ENCODE measurements at places on chromosomes 13 and 19.

DNA sequence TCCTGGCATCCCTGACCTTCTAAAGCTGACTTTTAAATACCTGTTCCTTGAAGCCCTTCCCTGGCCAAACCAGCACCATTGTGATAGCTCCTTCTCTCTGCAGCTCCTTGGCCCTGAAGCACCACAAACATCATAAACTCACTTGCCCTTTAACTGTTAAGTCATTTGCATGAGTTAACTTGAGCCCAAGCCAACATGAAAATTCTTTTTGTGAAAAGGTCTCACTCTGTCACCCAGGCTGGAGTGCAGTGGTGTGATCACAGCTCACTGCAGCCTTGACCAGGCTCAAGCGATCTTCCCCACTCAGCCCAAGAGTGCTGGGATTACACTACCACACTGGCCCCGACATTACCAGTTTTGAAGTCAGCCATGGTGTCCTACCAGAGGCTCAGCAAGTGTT, 87.8 kb downstream of the ZIC5 start:
- DNase-seq: no peak

DNA sequence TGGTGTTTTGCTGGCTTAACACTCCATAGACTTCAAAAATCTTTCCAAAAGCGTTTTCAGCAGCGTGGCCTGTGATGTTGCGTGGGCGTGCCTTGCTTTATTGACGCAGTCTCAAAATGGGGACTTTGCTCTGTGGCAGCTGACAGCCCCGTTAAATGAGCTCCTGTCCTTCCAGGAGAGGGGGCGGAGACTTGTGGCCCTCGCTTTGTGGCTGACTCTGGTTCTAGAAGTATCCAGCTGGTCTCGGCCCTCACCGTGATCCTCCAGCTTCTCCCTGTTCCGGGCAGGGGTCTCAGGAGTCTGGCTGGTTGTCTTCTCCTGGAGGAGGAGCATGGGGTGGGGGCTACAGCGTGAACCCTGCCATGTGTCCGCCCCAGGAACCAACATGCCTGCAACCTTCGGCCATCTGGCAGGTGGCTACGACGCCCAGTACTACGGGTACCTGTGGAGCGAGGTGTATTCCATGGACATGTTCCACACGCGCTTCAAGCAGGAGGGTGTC, 8.4 kb upstream of the ZNF554 start:
- no peak for DNase-seq

DNA sequence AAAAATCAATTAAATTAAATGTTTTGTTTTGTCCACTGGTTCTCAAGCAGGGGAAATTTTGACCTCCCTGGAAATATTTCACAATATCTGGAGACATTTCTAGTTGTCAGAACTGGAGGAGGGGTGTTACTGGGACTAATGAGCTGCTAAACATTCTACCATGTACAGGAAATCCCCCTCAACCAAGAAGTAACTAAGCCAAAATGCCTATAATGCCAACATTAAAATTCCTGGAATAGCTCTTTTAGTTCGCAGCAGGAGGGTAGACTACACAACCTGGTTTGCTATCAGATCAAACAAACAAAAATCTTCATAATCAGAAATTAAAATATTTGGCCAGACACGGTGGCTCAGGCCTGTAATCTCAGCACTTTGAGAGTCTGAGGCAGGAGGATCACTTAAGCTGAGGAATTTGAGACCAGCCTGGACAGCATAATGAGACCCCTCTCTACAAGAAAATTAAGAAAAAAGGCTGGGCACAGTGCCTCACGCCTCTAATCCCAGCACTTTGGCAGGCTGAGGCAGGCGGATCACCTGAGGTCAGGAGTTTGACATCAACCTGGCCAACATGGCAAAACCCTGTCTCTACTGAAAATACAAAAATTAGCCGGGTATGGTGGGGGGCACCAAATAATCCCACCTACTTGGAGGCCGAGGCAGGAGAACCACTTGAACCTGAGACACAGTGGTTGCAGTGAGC, 13.7 kb upstream of the SMARCA4 start:
- peak; percentile 78 for DNase-seq

- DNase-seq: peak; percentile 37
Observed at GRCh38 chr19:34808566-34808965, 35.6 kb upstream of the ZNF599 start.

- DNase-seq: no peak
Observed at GRCh38 chr19:14432791-14433553, at the start of gene PKN1. Gene PKN1 (plus strand): TSS chr19:14433306. CDS start chr19:14433522, 216 bp downstream.

DNA sequence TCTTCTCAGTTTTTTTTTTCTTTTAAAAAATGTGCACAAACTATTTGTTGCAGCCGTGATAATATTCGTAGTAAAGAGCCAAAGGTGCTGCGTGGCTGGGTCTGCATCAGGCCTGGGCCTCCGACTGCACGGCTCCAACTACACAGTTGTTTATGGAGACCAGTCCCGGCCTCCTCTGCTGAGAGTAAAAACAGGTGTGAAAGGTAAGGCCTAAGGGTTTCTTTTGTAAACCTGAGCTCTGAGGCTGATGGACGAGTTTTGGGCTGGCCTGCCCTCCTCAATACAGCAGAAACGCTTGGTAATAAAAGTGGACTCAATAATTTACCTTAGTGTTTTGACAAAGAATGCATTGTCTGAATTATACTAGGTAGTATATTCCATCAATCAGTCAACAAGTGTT, 3.9 kb downstream of the MBNL2 start:
- DNase-seq: no peak

DNA sequence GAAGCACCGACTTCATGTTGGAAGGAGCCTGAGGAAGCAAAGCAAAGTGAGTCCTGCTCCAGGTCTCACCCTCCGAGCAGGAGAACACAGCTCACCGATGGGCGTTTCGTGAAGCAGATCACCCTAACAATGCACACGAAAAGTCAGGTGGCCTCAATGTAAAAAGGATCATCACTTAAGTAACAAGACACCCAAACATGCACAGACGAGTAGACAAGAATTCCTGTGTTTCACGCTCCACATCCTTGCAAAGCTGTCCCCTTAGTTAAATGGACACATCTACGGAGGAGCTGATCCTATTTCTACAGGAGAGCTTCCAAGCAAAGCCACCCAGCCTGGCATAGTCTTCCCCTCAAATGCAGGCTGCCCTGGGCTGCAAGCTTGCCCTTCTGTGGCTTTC, 66.2 kb downstream of the SLC15A1 start:
- DNase-seq: no peak

GRCh38 chr19:1813192-1814182, 1.4 kb upstream of the ATP8B3 start:
- DNase-seq: no peak

- no peak for DNase-seq
Observed at GRCh38 chr19:29410601-29411000, 115.2 kb upstream of the VSTM2B start.

- DNase-seq: peak; percentile 31
Observed at GRCh38 chr13:112761701-112762689, 72.2 kb downstream of the ATP11A start.

DNA sequence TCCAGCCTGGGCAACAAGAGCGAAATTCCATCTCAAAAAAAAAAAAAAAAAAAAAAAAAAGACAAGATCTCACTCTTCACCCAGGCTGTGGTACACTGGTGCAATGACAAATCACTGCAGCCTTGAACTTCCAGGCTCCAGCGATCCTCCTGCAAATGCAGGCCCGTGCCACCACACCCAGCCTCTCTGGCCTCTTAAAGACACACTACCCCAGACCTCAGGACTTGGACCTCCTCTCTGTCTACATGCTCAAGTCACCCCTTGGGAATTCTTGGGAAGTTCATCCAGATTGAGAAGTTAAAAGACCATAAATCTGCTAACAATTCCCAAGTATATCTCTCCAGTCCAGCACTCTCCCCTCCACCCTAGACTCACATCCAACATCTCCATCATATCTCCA, 10.6 kb upstream of the HIPK4 start:
- no peak for DNase-seq

GRCh38 chr13:80012251-80012650, 328.7 kb downstream of the SPRY2 start:
- DNase-seq: no peak

DNA sequence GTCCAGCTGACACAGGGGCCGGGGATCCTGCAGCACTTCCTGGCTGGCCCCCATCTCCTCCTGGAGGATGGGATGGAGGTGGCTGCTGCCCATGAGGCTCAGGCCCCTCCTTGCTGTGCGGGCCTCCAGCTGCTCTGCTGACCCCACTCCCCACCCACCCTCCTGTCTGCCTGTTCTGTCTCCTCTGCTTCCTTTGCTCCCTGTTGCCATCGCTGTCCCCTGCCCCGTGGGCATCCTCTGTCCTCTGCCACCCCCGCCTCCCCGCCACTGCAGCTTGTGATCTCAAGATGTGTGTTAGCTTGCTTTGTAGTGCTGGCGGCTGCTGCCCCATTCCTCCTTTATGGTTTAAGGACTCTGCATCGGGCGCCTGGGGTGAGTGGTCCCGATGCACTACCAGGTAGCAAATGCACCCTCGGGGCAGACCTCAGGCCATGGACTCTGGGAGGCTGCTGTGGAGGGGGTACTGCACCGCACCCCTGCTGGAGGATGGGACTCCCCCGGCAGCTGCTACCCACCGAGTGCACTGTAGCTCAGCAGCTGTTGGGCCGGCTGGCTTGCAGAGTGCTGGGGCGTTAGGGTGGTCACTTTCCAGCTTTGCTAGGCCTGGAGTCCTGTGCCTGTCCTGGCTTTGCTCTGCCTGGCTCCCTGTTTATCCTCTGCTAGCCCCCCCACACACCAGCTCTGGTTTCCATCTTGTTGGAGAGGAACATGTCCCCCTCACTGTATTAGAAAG, 15.8 kb upstream of the C19orf33 start:
- DNase-seq: no peak

DNA sequence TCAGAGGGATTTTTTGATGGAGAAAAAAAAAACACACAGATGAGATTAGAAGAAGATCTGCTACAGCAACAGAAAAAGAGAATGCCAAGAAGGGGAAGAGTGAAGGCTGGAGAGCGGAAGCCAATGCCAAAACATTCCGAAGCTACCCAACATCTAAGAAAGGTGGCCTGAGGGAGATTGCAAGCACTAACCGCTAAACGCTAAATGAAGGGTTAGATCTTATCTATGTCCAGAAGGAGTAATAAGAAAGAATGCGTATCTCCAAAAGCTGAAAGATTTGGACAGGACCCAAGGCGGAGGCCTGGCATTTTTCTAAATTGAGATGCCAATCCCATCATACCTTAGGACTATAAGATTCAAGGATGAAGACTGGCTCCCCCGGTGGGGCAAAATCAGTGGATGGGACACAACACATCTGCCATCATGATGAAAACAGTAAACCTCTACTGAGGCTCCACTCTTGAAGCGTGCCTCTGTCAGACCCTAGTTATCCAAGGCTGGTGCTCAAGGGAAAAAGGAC, 15.6 kb upstream of the HMGB1 start:
- no peak for DNase-seq

DNA sequence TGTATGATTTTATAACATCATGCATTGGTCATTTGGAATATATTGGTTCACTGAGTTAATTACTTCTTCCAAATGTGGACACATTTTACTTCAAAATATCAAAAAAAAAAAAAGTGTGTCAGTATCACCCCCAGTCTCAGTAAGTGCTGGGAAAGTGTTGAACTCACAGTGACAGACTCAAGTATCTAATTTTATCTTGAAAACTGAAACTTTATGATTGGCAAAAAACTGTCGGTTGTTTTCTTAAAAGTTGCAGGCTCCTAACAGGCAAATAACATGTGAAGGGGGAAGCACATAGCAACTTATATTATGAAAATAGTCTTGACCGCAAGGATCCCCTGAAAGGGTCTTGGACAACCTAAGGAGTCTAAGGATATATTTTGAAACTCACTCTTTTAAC, 33.5 kb upstream of the TPP2 start:
- DNase-seq: no peak

DNA sequence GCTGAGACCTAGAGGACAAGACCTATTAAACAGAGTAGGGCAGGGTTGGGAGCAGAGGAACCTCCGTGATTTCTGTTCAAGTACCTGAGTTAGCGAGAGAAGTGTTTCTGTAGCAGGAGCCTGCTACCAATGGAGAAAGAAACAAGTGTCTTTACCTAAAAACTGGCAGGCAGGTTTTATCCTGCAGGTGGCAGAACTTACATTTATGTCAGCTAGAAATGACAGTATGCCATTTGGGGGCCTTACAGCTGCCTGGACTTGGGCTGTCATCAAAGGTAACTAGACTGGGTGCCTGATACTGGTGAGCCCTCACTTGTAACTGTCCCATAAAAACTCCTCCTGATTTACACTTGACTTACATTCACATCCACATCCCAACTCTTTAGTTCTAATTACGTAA, 185.3 kb upstream of the MIR17HG start:
- DNase-seq: no peak

DNA sequence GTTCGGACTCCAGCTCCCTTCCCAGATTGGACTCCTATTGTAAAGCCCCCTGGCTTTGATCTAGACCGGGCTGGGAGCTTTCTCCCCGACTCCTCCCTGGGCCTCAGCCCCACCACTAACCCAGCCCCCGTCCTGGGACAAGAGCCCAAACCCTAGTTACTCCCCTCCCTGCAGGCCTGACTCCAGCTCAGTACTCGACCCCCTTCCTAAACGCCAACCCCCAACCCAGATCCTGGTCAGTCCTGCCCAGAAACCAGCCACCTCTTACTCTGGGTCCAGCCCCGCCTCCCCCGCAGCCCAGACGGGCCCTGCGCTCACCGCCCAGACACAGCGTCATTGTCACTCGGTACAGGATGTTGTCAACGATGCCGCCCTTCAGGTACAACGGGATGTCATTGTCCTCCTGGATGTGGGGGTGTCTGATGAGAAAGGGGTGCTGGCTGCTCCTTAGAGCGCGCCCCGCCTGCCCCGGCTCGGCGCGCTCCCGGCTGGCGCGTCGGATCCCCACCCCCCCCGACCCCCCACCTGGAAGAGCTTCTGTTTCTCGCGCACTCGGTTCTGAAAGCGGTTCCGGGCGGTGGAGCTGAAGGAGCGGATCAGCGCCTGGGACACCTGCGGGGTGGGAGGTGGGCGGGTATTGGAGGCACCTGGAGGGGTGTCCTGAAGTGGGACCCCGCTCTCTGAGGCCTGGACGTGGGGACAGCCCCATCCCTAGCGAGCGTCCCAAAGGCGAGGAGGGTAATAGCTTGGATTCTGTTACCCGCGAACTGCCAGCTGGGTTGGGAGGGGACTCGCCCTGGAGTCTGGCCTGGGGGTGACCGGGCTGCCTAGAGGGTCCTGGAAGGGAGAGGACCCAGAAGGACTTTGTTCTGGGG, 866 bp downstream of the COX7A1 start:
- no peak for DNase-seq

- DNase-seq: no peak
Observed at GRCh38 chr13:35014606-35015213, 72.6 kb downstream of the NBEA start.

DNA sequence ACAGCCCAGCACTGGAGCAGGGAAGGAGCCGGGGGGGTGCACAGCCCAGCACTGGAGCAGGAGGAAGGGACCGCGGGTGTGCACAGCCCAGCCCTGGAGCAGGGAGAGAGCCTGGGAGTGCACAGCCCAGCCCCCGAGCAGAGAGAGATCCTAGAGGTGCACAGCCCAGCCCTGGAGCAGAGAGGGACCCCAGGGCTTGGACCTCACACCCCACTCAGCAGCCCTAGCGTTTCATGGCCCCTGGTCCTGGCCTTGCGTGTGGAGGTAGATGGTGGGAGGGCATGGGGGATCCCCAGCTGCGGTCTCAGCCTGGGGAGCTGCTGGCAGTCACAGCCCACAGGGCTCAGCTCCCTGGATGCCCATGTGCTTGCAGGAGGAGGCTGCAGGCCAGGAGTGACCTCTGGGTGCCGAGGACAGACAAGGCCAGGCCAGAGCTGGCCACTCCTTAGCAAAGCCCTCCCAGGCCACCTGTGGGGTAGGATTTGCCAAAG, 25.1 kb downstream of the GAS6 start:
- DNase-seq: no peak

GRCh38 chr19:42330241-42330711, 4.8 kb downstream of the MEGF8 start:
- DNase-seq: no peak

Data from AG04449 (cell line).